ENCODE measurements at places on chromosomes 11 and 22.

- DNase-seq, result no peak
Observed at GRCh38 chr22:18101536-18101935, 9.1 kb upstream of the TUBA8 start.

GRCh38 chr11:289712-290620 is 1.0 kb downstream of the PGGHG start:
- no peak for DNase-seq

- no peak for DNase-seq
Observed at GRCh38 chr11:34268906-34269430, 88.8 kb downstream of the ABTB2 start.

DNA sequence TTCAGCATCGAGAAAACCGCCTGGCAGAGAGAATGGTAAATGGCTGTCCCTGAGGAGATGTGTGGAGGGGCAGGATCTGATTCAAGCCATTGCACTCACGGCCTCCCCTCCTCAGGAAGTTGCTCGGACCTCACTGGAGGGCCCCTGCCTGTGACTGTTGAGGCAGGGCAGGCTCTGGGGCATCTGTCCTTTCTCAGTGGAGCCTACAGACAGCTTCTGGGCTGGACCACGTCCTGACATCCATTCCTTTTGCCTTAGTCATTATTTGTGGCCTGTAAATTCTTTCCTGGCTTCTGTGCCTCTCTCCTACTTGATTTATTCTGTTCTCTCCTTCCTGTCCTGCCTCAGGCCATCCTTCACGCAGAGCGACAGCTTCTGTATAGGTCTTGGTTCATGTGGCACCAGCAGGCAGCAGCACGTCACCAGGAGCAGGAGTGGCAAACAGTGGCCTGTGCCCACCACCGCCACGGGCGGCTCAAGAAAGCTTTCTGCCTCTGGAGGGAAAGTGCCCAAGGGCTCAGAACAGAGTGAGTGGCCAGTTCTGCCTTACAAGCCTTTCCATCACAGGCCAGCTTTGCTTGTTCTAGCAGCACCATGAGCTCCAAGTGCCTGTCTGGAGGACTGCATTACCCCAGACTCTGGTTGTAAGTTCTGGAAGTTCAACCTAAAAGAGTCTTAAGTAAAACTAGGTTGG is 59.6 kb downstream of the PISD start:
- DNase-seq, result no peak

DNA sequence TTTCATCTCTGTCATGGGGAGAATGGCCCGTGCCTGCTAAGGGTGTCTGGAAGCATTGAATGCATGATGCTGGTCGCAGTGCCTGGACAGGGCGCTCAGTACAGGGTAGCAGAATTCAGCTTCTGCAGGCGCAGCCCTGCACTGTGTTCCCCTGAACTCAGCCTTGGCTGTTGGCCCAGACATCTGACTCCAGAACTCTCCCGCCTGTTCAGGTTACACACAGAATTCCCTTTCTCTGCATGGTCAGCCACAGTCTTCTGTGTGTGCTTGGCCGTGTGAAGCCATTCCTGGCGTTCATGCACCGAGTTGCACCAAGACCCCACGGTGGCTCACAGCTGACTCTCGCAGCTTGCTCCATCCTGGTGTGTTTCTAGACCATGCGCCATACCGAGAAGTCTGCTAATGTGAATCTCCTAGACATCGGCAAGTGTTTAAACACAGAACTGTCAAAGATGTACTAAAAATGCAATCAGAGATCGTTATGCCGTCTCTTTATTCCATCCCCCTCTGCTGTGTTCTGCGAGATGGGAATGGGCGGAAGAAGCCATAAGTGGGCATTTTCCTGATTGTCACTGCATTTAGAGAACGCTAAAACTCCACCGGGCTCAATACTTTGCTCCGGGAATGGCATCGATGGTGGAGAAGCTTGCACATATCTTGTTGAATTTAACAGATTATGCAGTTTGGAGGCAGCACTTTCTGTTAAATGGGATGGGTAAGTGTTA is 55.6 kb downstream of the MPPED1 start:
- DNase-seq, result no peak

DNA sequence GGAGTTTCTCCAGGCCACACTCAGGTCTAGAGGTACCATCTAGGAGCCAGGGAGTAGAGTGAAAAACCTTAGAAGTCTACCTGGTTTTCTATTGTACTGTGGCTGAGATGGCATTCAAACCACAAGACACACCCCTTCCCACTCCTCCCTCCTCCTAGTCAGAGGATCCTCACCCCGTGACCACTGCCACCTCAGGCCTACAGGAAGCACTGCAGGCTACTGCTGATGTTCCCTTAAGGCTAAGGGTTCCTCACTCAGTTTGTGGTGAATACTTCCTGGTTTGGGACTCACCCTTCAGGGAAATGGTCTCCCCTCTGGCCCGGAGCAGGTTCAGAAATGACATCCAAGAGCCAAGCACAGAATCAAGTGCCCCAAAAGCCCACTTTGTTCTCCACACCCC is 1293.9 kb downstream of the JRKL start:
- DNase-seq, result no peak

DNA sequence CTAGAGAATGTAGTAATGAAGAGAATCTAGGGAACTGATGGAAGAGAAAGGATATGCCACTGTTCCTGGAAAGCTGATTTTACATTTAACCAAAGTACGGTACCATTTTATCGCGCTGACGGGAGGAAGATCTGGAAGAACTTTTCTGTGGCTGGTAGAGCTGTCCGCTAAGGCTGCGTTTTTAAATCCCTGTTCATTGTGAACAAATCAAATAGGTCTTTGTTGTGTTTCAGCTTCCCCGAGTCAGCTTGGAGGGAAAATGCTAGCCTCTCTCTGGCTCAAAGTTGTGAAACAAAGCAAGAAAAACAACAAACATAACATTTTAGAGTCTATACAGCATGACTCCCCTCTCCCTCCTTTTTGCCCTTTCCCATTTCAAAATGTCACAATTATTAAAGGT is 34.4 kb downstream of the FBXO7 start:
- DNase-seq, result no peak

- DNase-seq, result no peak
Observed at GRCh38 chr22:35312198-35313059, 12.7 kb downstream of the TOM1 start.

DNA sequence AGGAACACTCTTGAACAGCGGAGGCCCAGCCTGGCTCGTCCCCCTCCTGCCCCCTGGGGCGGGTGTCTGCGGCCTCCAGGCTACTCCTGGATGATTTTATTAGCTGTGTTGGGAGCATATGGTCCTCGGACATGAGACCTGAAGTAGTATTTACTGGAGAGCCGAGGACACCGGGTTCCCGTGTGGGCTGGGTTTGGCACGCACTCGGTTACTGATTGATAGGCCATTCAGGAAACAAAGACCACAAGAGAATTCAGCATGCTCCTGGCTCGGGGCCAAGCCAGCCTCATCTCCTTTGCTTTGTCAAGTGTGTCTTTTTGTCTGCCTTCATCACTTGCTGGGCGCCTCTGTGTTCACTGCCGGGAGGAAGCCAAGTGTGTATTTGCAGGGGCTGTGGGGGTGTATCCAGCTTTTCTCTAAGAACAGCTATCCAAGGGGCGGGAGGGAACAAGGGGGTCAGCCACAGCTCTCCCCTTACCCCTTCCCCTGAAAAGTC is 9.7 kb downstream of the FXYD2 start:
- DNase-seq, result no peak

DNA sequence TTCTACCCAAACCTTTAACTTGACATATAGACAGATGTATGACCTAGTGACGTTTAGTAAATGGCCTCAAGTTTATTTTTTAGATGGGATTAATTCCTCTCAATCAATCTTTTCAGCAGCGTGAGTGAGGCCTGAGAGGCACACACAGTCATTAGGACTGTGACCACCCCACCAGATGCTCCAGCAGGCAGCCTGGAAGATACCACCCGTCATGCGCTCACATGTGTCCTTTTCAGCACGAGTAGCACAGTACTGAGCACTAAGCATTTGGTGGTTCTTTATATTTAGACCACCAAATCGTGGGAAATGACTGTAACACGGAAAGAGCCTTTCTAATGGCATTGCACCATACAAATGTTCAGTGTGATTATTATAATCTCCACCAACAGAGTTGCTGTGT is 354.6 kb upstream of the DDI1 start:
- DNase-seq, result no peak

- DNase-seq, result no peak
Observed at GRCh38 chr11:10032935-10033334, 261.1 kb downstream of the SBF2 start.

DNA sequence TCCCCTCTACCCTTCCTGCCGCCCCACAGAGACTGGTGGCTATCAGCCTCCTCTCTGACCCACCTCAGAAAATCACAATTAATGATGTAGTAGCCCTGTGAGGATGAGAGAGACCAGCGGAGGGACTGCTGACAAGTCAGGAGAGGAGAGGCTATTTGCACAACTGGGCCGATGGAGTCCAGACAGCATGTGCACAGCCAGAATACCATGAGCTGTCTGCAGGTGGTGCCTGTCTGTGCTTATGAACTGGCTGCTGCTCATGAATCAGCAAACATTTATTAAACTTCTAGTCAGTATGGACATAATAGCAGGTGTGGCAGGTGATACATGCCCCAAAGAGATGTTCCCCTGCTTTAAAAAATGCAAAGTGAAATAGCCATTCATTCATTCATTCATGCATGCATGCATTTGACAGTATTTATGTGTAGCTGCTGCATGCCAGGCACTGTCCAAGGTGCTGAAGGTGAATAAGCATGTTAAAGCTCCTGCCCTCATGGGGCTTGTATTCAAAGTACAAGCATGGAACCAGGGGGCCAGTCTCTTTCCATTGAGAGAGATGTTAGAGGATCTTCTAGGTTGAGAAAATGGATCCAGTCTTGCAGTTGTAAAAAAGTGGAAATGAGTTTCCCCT is 141.3 kb downstream of the GRIK4 start:
- no peak for DNase-seq

- no peak for DNase-seq
Observed at GRCh38 chr11:76589477-76589876, 81.1 kb downstream of the LRRC32 start.

- no peak for DNase-seq
Observed at GRCh38 chr11:101582989-101583250, 887 bp downstream of the TRPC6 start.

- DNase-seq, result no peak
Observed at GRCh38 chr22:26587991-26588613, 1.8 kb downstream of the TPST2 start.

- DNase-seq, result no peak
Observed at GRCh38 chr11:132610791-132611190, 921.5 kb downstream of the OPCML start.

DNA sequence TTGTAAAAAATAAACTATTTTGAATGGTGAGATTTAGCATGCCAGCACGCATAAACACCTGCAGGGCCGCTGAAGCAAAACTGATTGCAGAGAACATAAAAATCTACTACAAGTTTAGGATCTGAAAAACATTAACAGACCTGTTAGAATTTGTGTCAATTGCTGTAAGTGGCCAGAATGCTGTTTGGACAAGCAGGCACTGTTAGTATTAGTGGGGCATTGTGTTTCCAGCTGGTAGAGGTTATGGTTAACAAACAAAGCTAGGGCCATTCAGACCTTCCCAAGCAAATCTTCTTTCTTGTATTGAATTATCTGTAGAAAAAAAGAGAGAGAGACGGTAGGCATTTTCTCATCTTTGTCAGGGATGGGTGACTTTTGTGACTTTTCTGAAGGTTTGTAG is 57.6 kb upstream of the OLFML1 start:
- DNase-seq, result no peak

- no peak for DNase-seq
Observed at GRCh38 chr11:120073196-120073595, 64.7 kb downstream of the TRIM29 start.

DNA sequence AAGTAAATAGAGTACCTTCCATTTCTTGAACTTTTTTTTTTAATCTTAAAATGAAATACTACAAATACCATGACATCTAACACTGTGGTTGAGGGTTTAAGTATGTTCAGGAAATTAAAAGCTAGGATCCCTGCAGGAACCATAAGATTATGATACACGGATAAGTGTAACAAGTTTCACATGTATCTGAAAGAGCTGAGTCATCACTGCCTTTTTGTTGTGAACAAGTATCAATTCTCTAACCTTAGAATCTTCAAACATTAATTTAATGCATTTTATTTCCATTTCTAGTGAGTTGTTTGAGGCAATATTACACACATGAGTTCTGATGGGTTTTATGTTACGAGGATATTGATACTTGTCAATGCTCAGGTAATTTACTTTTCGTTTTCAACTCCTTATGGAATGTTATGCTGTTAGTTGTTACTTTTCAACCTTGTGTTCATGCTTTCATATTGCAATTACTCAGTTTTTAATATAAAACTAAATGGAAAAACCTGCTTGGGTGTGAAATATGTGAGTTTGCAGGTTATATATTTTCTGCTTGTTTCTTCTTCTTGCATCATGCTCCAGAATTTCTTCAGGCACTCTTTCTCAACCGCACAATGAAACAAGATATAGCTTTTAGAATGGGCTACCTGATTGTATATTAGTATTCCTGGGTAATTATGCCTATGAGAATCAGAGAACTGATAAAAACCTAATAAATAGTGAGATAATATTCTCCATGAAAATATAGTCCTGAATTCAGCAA is 361.3 kb upstream of the MTNR1B start:
- no peak for DNase-seq

DNA sequence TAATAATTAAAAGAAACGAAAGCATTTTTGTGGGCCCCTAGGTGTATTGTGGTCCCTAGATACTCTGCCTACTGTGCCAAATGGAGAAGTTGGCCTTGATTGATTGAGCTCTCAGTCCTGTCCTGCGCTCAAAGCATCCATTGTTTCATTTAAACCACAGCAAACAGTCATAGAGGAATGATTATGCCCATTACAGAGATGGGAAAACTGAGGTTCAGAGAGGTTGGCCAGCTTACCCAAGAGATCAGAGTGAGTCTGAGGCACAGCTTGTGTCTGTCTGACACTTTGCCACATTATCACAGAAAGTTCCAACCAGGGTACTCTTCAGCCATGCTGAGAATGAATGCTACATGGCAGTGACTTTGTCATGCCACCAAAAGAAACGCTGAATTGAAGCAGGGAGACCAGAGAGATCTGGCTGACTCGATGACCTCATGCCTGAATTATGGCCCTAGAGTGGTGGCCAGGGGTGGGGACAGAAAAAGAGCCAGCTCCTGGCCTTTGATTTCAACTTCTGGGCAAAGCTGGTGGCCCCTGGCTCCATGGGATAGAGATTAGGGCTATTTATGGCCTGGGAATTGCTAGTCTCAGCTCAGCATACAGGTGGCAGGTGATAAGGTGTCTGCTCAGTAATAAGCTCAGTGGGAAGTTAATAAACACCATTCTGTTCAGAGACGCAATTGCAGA is 180.5 kb downstream of the MIAT start:
- DNase-seq, result no peak

- DNase-seq, result no peak
Observed at GRCh38 chr11:56782167-56782847, 33.8 kb upstream of the OR9G4 start.

DNA sequence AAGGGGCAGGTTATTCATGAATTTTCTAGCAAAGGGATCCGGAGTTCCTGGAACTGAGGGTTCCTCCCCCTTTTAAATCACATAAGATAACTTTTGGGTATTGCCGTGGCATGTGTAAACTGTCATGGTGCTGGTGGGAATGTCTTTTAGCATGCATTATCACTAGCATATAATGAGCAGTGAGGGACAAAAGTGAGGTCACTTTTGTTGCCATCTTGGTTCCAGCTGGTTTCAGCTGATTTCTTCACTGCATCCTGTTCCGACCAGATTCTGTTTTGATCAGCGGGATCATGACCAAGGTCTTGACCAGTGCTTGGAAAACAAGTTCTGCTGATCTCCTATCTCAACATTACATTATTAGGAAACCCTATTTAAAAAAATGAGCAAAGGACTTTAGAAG is 7.4 kb downstream of the MIF start:
- DNase-seq, result no peak

- no peak for DNase-seq
Observed at GRCh38 chr22:47000256-47000655, 237.8 kb downstream of the TBC1D22A start.

GRCh38 chr11:96012086-96012824 is 88.3 kb upstream of the MTMR2 start:
- DNase-seq, result peak; percentile 55

Data from frontal cortex (tissue), 4 donors.